ENCODE measurements at places on chromosomes 3 and 15.

DNA sequence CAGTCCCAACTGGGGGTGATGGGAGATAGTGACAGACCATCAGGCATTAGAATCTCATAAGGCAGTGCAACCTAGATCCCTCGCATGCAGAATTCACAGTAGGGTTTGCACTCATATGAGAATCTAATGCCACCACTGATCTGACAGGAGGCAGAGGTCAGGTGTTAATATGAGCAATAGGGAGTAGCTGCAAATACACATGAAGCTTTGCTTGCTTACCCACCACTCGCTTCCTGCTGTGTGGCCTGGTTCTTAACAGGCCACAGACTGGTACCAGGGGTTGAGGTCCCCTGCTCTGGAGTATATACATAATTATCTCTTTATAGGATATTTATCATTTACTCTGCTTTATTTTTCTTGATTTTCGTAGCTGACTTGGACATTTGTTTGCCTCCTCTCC is 36.0 kb upstream of the ZMAT3 start:
- no peak for DNase-seq

DNA sequence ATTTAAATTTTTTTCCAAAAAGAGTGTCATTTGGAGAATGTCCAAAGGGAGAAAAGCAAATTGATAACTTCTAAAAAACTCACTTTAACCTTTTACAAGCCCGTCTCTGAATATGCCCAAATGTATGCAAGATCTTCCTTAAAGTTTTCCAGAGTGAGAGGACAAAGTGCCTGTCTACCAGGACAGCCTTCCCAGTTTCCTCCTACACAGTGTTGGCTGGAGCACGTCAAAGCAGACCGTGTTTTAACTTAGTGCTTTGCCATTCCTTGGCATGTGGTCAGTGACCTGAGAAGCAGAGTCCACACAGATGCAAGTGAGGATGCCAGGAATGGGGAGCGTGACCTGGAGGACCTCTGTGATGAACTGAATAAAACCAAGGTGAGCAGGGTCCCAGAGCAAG is 245.7 kb downstream of the FAM43A start:
- DNase-seq, result no peak

GRCh38 chr15:69677403-69677802 is 224.8 kb downstream of the RPLP1 start:
- no peak for DNase-seq

GRCh38 chr15:41501191-41501917 is 7.7 kb downstream of the ITPKA start:
- DNase-seq, result no peak

- no peak for DNase-seq
These were observed 396.6 kb downstream of the RBMS3 start for GRCh38 chr3:29677421-29677820.

DNA sequence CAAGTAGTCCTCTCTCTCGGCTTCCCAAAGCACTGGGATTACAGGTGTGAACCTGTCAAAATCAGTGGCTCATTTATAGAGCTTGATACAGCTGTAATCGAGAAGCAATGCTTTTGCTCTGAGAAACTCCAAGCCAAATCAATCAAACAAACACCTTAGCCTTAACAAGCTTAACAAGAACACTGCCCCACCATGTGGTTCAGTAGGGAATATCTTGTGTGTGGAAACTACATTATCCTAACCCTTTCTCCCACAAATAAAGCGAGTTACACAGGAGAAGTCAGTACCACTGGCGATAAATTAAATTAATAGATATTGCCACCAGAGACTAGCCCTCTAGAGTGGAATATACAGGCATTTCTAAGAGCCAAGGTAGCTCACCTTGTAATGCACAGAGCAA is 13.9 kb downstream of the CDAN1 start:
- no peak for DNase-seq

- DNase-seq, result no peak
These were observed 48.8 kb downstream of the ZNF710 start for GRCh38 chr15:90049666-90050604.

DNA sequence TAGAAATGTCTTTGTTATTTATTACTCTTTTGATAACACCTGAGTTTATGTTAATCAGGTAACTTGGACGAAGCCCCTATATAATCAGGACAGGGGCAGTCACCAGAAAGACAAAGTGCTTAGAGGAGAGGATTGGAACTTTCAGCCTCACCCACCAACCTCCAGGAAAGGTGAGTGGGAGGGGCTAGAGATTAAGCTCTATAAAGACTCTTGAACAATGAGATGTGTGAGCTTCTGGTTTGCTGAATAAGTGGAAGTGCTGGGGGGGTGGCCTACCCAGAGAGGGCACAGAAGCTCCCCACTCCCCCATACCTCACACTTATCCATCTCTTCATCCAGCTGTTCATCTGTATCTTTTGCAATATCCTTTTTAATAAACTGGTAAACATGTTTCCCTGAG is 73.9 kb downstream of the TTBK2 start:
- DNase-seq, result no peak

DNA sequence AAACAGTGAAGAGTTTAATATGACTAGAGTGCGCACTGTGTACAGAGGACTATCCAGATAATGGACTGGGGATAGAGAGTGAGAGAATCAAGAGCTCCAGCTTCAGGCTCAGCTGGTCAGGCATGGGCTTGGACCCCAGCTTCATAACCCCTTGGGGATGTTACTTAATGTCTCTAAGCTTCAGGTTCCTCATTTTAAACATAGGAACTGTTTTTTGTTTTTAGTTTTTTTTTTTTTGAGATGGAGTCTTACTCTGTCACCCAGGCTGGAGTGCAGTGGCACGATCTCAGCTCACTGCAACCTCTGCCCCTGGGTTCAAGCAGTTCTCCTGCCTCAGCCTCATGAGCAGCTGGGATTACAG is 9.9 kb upstream of the BRPF1 start:
- DNase-seq, result no peak

- no peak for DNase-seq
These were observed 111.6 kb downstream of the TIGIT start for GRCh38 chr3:114405202-114405990.

- no peak for DNase-seq
These were observed 3.0 kb upstream of the NGRN start for GRCh38 chr15:90262426-90262825.

GRCh38 chr3:177924261-177924660 is 612.0 kb upstream of the KCNMB2 start:
- DNase-seq, result no peak

DNA sequence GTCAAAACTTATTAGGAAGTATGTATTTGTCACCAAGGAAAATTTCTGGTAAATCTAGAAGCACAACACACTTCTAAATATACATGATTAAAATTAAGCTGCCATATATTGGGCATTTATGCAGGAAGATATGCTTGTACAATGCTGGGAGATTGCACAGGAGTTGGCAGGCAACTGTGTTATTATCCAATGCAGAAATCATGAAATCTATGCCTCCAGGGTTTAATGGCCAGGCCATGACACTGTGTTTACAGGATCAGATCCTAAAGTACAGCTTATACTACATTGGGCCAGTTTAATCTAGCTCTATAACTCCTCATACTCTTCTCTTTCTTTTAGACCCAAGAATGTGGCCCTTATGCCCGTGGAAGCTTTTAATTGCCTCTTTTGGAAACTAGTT is 391.4 kb upstream of the DPH6 start:
- no peak for DNase-seq

DNA sequence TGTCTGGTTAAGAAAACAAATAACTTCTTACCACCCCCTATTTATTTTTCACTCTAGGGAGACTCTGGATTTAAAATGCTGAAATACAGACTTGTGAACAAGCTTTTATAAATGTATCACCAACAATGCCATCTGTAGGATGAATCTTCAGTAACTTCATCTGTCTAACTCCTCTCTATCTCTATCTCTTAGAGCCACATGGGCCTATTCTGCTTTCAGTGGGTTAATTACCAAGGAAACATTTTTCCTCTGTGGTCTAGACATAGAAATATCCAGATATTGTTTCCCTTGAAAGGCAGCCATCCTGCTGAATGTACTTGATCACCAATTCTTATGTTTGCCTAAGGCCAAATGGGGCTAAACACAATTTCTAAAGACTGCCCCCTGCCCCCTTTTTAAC is 167.6 kb upstream of the COL8A1 start:
- no peak for DNase-seq

DNA sequence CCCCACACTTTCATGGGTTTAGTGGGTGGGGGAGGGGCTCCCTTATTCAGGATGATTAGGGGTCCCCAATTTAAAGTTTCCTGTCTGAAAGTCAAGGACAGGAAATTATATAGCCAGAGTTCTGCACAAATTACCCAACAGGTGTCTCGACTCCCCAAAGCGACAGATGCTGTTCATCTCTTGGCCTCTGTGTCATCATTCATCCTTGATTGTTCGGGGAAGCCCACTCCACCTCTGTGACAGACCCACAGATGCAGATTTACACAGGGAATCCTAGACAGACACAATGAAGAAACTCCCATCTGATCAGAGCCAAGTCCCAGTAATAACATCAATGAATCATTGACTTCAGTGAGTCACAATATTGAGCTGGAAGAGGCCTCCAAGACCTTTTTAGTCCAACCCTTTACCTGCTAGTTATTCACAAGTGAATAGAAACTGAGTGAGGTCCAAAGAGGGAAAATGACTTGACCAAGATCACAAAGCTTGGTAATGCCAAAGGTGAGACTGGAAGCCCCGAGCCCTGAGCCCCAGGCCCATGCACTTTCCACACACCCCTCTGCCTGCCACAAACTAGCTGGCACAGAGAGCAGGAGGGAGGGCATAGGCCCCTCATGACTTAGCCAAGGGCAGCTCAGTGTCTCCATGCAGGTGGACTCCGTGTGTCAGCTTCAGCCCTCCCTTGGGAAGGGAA is 7.9 kb upstream of the SRP14 start:
- no peak for DNase-seq

DNA sequence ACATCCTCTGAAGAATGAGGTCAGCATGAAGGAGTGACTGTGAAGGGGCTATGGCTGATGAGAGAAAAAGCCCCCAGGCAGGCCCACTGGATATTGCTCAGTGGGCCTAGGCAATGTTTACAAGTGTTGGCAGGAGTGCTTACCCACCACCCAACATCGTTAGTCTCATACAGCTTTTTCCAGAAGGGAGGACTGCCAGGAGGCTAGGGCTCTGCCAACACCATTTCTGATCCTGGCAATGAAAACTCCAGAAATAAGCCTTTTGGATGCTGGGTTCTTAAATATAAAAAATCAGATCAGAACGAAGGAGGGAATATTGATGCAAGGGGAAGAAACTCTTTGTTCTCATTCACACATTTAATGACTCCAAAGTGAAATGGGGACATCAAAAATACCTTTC is 189.1 kb downstream of the DCLK3 start:
- no peak for DNase-seq

DNA sequence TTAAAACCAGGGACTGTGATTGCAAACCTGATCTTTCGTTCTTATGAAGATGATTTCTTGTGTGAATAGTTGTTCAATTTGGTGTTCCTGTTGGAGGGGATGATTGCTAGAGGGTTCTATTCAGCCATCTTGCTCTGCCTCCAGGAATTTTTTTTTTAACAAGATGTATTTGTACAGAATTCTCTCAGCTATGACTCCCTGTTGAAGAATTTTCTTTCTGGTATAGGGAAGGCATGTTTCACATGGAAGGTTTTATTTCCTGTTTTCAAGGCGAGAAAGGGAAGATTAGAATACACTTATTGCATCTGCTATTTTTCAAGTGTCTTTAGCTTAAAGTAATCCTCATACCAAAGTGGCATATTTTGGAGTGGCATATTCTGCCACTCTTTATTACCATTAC is 5.6 kb upstream of the LRRC34 start:
- DNase-seq, result no peak

DNA sequence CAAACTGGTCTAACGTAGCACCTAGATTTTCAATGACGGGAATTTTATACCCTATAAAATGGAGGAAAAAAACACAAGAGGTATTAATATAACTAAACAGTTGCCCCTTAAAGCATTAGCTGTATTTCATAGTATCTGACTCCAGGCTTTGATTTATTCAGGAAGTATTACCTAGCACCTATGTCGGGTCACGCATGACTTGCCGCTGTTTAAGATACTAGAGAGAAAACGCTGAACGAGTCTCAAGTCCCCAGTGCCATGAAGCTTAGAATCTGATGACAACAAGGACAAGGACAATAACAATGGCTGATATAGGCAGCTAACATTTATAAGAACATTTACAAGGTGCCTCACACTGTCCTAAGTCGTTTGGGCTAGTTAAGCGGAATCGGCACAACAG is 1.9 kb downstream of the SNRPA1 start:
- DNase-seq, result peak; percentile 6

GRCh38 chr15:58374147-58374546 is 57.6 kb upstream of the LIPC start:
- no peak for DNase-seq

DNA sequence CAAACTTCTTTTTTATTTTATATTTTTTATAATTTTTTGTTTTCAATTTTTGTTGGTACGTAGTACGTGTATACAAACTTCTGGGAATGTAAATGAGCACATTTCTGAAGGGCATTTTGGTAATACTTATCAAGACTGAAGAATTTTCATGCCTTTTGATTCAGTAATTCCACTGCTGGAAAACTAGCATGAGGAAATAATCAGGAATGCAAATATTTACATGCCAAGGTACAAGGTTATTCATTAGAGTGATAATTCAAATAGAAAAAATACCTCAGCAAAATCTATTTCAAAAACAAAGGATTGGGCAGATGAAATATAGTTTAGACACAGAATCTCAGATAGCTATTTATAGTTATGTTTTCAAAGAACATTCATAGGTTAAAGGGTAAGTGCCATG is 128.7 kb downstream of the DMXL2 start:
- no peak for DNase-seq

GRCh38 chr3:50268703-50269451 is at the start of gene SEMA3B:
Gene SEMA3B, plus strand, starts transcription at chr3:50269147. Its CDS starts 94 bp downstream, at chr3:50269241.
- no peak for DNase-seq

DNA sequence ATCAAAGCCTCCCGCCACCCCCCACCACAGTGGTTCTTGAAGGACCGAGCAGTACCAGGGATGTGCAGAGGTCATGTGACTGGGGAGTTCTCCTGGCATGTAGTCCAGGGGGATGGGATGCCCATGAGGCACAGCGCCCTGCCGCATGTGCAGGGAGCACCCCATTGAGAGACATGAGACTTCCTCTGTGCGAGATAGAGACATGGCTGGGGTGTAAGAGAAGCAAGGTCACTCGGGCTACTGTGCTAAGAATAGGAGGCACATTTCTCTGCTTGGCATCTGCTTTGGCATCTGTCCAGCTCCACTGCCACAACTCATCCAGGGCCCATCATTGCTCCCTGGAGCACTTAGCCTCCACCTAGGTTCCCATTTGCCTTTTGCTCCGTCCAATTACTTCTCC is 2.4 kb upstream of the CYP1A1 start:
- DNase-seq, result no peak
